Activated CD8-positive, alpha-beta memory T cell treated with anti-CD3 and anti-CD28 coated beads, Interleukin-2, amount 10 ng/mL, durations not matched to agents 7 days and 5 days (primary cell): ENCODE measurements at places on chromosomes 11 and 22. TPM values are rescaled to one million over a fixed set of nuclear protein-coding genes. Genes with fewer than 3 reads are reported as not detected.

DNA sequence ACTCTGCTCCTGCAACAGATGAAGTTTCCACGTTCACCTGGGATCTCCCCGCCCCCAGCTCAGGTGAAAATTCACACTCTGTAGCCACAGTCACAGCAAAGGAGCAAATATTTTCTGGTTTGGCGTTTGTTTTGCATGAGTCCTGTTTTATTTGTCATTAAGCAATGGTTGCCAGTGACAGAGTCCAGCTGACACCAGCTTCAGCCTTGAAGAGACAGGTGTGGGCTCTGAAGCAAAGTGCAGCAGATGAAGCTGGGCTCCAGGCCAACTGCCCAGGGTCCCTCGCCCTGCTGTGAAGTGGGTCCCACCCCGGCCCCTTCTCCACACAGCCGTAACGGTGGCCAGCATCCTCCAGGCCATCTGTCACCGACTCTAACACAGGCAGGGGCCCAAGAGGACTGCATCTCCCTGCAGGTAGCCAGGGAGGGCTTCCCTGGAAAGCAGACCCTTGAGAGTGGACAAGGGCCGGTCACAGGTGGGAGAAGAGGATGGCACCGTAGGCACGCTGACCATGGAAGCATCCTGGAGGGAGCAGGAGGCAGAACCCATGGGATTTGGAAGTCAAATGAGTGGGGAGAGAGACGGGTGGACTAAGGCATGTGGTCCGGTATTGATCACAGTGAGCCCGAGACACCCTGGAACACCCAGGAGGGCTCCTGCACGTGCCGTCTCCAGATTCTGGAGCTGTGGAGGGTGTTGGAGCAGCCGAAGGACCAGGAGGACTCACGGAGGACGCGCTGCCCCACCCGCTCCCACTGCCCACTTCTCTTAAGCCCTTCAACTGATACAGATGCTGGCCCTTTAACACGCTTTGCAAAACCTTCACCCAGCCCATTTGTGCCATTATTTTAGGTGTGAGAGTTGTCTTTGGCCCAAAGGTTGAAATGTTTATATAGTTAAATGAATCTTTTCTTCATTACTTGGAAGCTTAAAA lies 294.5 kb downstream of the BRD1 start:
- H3K36me3 ChIP-seq = no peaks in the 10 kb centered on the region
- no peak for DNase-seq
- H3K27me3 ChIP-seq = no peaks in the 10 kb centered on the region

DNA sequence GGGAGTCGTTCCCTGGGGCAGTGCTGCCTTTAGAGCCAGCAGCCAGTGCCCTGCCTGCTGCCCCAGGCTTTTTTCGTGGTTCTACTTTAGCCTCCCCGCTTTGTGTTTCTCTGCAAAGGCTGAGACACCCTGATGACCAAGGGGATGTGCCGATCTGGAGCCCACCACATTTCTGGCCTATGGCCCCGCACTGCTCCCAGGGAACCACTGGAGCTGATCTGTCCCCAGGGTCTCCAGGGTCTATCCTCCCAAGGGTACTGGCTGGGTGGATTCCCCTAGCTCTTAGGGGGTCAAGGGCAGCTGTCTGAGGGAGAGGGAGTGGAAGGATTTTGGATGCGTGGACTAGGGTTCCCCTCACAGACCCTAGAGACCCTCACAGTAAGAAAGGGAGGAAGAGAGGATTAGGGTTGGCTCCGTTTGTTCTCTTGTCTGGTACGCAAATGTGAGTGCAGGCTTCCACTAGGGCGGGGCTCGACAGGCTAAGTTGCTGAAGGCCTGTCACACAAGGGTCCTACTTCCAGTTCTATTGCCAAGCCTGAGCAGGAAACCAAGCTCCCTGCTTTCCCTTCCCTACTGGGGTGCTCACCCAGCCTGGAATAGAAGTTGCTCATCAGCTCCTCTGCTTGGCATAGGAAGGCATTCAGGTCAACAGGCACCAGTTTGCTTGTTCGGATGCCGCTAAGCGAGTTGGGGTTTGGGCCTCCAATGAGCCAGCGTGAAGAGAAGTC lies 19.3 kb downstream of the TREH start:
- H3K4me1 ChIP-seq = no peaks in the 10 kb centered on the region
- DNase-seq = no peak
- H3K27me3 ChIP-seq = no peaks in the 10 kb centered on the region
- H3K27ac ChIP-seq = no peak overlapping the region

DNA sequence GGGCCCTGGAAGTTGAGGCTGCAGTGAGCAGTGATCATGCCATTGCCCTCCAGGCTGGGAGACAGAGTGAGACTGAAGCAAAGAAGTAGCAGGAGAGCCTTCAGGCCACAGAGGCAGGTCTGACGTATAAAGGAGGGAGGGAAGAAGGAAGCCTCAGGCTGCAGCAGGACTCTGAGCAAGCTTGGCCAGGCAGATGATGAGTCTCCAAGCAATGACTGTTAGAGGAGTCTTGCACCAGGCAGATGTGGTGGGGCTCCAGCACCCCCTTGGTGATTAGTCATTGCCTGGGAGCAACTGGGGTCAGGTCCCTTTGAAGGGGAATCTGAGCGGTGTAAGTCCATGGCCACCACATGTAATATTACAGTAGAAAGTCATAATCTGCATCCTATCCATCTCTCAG lies 36.6 kb upstream of the NFAM1 start:
- no peaks in the 10 kb centered on the region for H3K4me1 ChIP-seq
- no peak for DNase-seq
- peaks cover 47% of the 10 kb centered on the region for H3K27me3 ChIP-seq
- H3K27ac ChIP-seq = no peak overlapping the region
- H3K36me3 ChIP-seq = no peaks in the 10 kb centered on the region
- H3K4me3 ChIP-seq = no peak overlapping the region

DNA sequence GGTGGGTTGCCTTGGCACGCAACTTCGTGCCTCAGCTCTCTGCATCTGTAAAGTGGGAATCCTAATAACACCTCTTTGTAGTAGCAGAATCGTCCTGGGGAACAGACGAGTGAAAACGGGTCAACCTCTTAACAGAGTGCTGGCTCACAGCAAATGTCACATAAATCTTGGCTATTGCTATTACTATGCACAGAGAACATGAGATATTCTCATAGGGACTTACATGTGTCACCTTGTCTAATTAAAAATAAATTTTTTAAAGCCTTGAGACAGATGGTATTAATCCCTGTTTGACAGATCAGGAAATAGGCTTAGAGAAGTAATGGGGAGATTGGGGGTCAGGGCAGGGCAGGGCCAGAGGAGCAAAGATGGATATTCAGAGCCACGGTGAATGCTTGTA lies 44.3 kb upstream of the IGSF9B start:
- no peak for DNase-seq
- H3K4me3 ChIP-seq = no peak overlapping the region
- H3K36me3 ChIP-seq = no peaks in the 10 kb centered on the region
- H3K27me3 ChIP-seq = peaks cover 9% of the 10 kb centered on the region

DNA sequence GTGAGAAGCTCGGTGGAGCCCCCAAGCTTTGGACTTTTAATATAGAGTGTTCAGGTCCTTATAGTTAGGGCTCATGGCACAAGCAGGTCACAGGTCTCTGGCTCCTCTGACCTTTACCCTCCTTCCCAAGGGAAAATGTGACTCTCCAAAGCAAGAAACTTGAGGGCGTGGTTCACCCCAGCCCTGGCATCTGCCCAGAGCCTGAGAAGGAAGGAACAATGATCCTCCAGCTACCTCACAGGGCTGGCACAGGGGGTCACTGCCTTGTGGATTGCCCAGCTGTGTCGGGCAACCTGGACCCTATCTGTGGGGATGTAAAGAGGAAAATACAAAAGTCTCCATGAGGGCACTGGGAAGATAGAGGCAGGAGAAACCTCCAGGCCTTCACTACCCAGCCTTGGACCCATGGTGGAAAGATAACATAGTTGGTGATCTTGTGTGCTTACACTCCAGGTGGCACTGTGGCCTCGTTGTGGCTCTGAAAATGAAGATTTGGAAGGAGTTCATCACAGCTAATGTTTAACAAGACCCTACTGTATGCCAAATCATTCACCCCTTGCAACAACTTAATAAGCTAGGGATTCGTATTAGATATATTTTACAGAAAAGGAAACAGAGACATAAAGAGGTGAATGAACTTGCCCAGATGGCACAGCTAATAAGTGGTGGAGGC lies 3.8 kb upstream of the ZNF195 start:
- no peak for DNase-seq
- H3K4me1 ChIP-seq = peaks cover 14% of the 10 kb centered on the region
- peaks cover 5% of the 10 kb centered on the region for H3K36me3 ChIP-seq
- no peak overlapping the region for H3K27ac ChIP-seq

DNA sequence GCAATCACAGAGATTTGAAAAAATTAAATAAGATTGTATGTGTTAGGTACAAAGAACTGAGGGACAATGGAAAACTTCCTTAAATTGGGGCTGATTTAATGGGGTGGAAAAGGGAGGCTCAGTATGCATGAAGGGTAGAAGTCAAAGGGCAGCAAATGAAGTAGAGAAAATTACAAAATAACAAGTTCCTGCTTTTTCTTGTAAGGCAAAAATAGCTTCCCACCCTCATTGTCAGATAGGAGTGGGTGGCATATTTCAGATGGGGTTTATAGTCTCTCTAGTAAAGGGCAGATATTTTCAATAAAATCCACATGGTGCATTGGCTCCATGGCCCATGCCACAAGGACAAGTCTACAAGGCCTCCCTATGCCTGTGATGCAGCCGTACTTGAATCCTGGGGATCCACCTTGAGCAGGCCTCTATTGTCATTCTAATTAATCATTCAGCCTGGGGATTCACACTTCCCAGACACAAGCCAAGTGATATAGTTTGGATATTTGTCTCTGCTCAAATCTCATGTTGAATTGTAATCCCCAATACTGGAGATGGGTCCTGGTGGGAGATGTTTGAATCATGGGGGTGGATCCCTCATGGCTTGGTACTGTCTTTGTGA lies 36.7 kb upstream of the SESN3 start:
- DNase-seq = no peak
- H3K4me3 ChIP-seq = no peak overlapping the region
- H3K27me3 ChIP-seq = peaks cover 5% of the 10 kb centered on the region

The PLEKHA7 gene
- total RNA-seq = 1.1 TPM

GRCh38 chr11:16933756-16934603 lies 80.2 kb downstream of the PLEKHA7 start:
- no peak overlapping the region for H3K4me3 ChIP-seq
- no peaks in the 10 kb centered on the region for H3K36me3 ChIP-seq
- H3K27me3 ChIP-seq = peaks cover 30% of the 10 kb centered on the region
- no peaks in the 10 kb centered on the region for H3K4me1 ChIP-seq
- no peak overlapping the region for H3K27ac ChIP-seq

DNA sequence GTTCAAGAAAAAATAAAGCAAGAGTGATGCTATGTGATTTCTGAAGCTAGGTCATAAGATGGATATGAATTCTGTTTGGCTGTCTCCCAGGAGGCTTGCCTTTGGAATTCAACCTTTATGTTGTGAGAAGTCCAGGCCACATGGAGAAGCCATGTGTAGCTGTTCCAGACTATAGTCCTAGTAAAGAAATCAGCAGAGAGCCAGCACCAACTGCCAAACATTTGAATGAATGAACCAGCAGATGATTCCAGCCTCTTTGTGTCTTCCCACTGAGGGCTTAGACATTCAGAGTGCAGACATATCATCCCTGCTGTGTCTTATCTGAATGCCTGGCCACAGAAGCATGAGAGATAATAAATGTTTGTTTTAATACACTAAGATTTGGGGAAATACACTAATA lies 1150.6 kb downstream of the DLG2 start:
- H3K4me3 ChIP-seq = no peak overlapping the region
- no peaks in the 10 kb centered on the region for H3K36me3 ChIP-seq
- H3K4me1 ChIP-seq = no peaks in the 10 kb centered on the region
- no peaks in the 10 kb centered on the region for H3K27me3 ChIP-seq
- H3K27ac ChIP-seq = no peak overlapping the region

DNA sequence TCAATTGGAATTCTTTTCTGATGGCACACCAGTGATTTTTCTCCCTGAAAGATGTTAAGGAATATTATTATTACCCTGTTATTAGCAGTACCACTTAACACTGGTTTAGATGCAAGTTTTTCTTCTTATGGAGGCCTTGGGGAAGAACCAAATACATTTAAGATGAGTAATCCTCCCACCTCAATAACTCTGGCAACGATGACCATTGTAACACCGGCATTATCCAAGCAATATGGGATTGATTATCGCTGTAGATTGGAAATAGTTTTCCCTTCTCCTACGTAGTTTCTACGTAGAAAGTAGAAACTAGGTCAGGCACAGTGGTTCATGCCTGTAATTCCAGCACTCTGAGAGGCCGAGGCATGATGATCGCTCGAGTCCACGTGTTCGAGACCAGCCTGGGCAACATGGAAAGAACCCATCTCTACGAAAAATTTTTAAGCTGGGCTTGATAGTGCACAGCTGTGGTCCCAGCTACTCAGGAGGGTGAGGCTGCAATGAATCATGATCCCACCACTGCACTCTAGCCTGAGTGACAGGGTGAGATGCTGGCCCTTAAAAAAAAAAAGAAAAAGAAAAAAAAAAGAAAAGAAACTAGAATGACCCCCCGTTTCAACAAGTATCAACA lies 45.5 kb downstream of the PACSIN2 start:
- no peaks in the 10 kb centered on the region for H3K27me3 ChIP-seq
- H3K4me3 ChIP-seq = no peak overlapping the region
- H3K27ac ChIP-seq = no peak overlapping the region
- H3K4me1 ChIP-seq = peaks cover 21% of the 10 kb centered on the region
- peaks cover 19% of the 10 kb centered on the region for H3K36me3 ChIP-seq
